CD4-positive, alpha-beta memory T cell (primary cell): ENCODE measurements at places on chromosomes 5 and 9. TPM values are rescaled to one million over a fixed set of nuclear protein-coding genes. Genes with fewer than 3 reads are reported as not detected.

Gene FOXI1
- total RNA-seq: not detected

Gene GRIN1
- total RNA-seq: not detected

Gene NR6A1
- not detected for total RNA-seq

Gene FOXD4L3
- total RNA-seq: 0.32 TPM

Gene DNAJB5
- 0.97 TPM for total RNA-seq

Gene TAF11L5
- total RNA-seq: not detected

Gene CDHR2
- 2.9 TPM for total RNA-seq

DNA sequence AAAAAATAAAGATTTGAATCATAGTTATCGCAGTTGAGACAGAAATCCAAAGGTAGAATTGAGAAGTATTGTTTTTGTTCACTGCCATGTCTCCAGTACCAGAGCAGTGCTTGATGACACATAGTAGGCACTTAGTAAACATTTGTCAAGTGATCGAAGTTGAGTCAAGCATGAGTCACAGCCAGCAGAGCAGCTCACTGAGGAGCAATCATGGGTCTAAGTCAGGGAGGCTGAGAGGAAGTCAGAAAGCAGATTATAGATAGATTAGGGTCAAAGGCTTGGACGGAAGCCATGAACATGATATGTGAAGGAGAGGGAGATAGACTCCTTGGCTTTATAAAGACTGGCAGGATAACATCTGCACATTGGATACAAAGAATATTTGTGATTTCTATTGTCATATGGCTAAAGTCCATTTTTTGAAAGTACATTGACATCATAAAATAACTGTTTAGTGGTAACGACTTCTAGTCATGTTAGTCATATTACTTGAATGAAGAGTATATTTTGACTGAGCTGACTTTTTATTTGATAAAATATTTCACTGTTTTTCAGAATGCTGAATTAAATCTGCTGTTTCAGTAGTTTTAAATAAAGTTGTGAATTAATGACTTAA lies 168.5 kb downstream of the RAB3C start:
- DNase-seq: no peak

- DNase-seq: no peak
Observed at GRCh38 chr5:40634593-40634992, 45.1 kb upstream of the PTGER4 start.

DNA sequence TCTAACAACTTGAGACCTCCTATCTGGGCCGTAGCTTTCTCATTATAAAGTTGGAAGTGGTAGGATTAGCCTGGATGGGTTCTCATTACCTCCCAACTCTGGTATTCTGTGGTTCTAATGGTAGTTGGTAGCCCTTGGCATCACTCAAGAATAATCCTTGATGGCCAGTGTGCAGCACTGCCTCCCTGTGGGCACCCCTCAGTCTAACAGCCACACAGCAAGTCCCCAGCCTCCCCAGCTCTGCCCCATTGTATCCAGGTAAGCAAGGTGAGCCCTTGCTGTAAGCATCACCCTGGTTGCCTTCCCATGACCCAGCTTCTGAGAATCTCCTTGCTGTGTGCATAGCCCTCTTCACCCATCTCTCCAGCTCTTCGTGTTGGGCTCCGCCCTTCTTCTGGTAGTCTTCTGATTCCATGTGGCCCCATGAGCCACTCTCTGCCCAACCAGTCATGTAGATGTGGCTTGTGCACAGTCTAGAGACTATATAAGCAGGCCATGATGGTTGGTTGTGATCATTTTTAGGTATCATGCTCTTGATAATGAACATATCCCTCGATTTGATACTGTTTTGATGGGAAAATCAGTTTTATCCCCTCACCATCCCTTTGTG lies 57.6 kb upstream of the GRHPR start:
- peak; percentile 6 for DNase-seq

DNA sequence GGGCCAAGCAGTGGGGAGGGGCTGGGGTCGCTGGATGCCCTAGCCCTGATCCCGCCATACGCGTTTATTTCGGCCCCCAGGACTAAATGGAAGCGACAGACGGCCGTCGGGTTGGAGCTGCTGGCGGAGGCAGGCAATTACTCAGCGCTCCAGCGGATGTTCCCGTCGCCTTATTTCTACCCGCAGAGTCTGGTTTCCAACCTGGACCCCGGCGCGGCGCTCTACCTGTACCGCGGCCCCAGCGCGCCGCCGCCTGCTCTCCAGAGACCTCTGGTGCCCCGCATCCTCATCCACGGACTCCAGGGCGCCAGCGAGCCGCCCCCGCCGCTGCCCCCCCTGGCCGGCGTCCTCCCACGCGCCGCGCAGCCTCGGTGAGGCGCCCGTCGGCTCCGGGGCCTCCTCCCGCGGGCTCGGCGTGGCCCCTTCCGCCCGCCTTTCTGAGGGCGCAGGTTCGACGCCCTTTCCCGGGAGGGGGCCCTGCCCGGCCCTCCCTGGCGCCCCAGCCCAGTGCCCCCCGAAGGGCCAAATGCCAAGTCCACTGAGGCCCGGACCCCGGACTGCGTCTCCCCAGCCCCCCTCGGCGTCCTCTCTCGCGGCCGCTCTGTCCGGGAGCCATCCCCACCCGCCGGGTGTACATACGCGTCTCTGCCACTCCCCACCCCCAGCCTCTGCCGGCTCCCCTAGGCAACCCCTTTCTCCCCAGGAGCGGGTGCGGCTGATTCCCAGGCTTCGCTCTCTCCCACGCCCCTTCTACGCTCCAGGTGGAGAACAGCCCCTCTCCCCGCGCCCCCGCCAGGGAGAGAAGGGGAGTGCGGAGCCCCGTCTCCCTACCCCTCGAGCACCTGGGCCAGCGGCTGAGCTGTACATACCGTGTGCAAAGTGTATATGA lies 7.0 kb downstream of the BARHL1 start:
- DNase-seq: no peak

- DNase-seq: no peak
Observed at GRCh38 chr5:80474929-80475328, 13.0 kb upstream of the FAM151B start.

GRCh38 chr9:126630458-126631237 lies 16.9 kb downstream of the LMX1B start:
- no peak for DNase-seq

- no peak for DNase-seq
Observed at GRCh38 chr5:9187614-9188013, 358.3 kb downstream of the SEMA5A start.

- DNase-seq: no peak
Observed at GRCh38 chr9:90772386-90772785, 29.2 kb upstream of the SYK start.

- no peak for DNase-seq
Observed at GRCh38 chr5:139374909-139375308, 8.2 kb downstream of the SLC23A1 start.

DNA sequence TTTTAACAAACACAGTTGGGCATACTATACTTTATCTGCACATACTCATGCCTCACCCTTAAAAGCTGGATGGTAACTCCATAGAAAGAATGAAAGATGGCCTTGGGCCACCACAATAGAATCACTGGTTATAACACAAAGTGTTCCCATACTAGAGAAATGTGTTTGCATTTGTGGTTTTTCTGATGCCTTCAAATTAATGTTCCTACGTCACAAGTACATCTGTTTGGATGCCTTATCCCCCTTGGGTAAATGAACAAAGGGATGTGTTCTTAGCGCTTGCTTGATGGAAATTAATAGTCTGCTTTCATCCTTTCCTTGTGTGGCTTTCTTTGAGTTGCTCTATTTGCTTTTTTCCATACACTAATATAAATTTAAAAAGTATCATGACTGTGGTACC lies 291.1 kb upstream of the PDE4D start:
- no peak for DNase-seq

GRCh38 chr9:81028504-81028903 lies 660.8 kb downstream of the TLE1 start:
- DNase-seq: no peak

- no peak for DNase-seq
Observed at GRCh38 chr5:490116-491106, 33.8 kb downstream of the SLC9A3 start.

DNA sequence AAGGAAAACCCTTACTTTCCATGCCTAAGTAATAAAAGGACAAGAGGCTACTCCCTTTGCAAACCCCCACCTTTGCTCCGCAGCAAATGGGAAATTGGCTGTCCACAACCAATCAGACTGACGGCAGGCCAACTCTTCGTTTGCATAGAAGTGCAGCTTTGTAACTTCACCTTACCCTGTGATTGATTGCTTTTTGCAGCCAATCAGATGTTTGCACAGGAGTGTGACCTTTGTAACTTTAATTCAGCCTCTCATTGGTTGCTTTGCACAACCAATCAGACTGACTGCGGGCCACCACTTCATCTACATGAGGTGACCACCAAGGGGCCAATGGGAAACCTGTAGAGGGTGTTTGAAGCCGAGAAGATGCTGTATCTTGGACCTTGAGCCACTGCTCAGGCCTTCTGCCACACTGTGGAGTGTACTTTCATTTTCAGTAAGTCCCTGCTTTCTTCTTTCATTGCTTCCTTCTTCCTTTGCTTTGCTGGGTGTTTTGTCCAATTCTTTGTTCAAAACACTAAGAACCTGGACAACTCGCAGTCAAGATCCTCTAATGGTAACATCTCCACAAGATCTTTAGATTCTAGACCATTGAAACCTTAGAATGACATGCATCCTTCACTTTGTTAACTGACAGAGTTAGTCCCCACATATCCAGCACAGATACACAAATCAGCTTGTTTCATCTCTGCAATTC lies 51.3 kb upstream of the FREM1 start:
- DNase-seq: no peak

GRCh38 chr5:71533615-71534014 lies 53.5 kb upstream of the MCCC2 start:
- peak; percentile 33 for DNase-seq

DNA sequence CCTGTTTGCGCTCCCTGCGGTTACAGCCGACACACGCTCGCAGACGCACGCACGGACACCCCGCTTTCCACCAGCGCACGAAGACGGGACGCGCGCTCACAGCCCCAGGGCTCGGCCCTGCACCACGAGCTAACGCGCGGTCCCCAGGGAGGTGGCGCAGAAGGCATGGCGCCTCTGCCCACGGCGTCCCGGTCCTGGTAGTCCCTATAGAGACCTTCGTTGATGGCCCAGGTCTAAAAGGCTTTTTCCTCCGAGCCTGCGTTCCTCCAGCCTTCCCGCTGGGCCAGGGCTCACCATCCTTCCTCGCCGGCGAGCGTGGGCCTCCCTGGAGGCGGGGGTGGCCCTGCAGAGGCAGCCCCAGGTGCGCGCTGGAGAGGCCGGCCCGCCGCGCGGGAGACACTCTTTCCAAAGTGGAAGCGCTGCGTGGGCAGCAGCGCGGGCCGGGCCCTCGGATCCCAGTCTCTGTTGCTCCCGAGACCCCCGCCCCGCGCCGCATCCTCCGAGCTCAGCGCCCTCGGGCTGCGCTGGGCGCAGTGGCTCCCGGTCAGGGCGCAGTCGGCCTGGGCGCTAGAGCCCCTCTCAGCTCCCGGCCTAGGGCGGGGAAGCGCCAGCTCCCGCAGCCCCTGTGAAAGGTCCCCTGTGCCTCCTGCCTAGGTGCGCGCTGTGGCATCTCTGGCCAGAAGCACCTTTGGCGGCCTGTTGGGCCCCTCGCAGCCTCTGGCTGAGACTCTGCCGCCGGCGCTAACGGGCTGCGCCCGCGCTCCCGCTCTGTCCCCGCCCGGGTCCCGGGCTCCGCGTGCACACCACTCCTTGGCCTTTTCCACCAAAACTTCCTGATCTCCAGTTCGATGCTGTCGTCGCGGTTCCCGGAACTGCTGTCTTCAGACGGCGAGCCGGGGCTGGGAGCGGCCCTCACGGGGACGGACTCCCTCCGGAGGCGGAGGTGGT lies 31.9 kb upstream of the FANCC start:
- DNase-seq: no peak

DNA sequence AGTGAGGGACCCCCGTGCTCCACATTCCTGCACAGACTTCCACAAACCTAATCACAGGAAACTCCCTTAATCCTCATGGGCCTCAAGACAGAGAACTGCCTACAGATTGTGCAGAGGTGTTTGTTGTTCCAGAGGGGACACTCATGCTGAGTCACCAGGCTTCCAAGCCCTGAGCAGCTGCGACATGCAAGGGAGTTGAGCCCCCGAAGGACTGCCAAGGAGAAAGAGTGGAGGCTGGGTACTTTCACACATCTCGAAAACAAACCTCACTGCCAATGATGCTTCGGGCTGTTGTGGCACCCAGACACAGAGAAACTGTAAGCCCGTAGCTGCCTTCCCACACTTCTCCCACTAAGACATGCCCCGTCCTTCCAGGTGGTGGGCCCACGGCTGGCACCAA lies 480.8 kb downstream of the CDH12 start:
- no peak for DNase-seq
